Natural killer cell (primary cell): ENCODE measurements at places on chromosomes 6 and 20. TPM values are rescaled to one million over a fixed set of nuclear protein-coding genes. Genes with fewer than 3 reads are reported as not detected.

- H3K27me3 ChIP-seq, result no peaks in the 10 kb centered on the region
- no peak overlapping the region for H3K4me3 ChIP-seq
- H3K27ac ChIP-seq, result no peak overlapping the region
- H3K4me1 ChIP-seq, result peaks cover 9% of the 10 kb centered on the region
These were observed 240.5 kb downstream of the FARS2 start for GRCh38 chr6:5501837-5502236.

DNA sequence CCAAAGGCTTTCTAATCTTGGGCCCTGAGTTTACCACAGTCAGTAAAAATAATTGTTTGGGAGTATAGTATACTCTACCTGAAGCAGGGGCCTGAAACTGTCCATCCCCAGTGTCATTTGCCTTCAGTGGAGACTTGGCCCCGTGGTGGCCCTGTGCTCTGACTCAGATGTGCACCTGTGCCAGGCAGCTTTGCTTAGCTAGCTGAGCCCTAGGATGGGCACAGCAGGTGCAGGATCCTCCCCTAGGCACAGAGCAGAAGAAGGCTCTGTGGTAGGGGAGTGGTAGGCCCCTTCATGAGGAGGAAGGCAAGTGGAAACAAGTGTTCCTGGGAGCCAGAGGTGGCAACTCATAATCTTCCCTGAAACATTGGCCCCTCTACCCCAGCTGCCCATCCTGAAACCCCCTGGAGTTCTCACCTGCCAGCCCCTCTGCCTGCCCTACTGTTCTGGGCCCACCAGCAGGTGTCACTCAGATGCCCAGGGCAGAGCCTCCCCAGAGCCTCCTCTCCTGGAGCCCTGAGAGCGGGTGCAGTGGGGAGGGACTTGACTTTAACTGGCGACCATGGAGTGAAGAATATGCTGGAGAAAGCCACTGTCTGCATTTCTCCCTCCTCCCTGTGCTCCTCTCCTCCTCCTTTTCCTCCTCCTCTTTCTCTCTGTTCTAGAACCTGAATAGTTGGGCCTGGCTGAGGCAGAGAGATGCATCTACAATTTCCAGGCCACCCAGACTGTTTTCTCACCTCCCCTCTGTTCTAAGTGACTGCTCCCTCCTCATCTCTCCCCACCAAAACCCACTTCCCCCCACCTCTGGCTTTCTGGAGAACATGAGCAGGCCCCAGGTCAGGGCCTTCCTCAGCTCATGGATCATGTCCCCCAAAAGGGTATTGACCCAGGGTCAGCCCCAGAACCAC, 2.9 kb downstream of the CPNE5 start:
- DNase-seq, result no peak
- peaks cover 29% of the 10 kb centered on the region for H3K27me3 ChIP-seq
- no peak overlapping the region for H3K4me3 ChIP-seq

DNA sequence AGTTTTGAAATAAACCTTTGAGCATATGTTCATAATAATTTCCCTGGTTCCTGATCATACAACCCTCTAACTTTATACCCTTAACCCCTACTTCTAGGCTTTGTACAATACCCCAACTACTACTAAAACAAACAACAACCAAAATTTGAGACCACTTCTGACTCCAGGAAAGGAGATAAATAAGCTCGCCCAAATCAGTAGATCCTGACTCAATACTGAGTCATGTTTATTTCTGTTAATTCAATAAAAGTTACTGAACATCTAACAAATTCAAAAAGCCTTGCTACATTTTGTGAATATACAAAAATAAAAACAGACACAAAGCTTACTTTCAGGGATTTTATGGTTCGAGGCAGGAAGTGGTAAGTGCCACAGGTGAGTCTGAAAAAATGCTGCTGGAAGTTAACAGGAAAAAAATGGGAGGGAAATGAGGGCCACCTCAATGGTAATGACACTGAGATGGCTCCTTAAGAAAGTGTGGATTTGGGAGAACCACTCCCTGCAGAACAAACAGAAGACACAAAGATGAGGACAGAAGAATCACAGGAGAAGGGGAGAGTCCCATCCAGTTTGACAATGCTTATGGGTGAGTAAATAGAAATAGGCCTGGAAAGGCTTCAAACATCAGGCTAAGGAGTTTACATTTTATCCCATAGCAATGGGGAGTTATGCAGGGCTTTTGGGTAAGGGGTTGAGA, 63.4 kb downstream of the DST start:
- H3K4me3 ChIP-seq, result no peak overlapping the region
- no peak overlapping the region for H3K27ac ChIP-seq
- no peaks in the 10 kb centered on the region for H3K27me3 ChIP-seq
- no peaks in the 10 kb centered on the region for H3K36me3 ChIP-seq
- no peaks in the 10 kb centered on the region for H3K4me1 ChIP-seq

DNA sequence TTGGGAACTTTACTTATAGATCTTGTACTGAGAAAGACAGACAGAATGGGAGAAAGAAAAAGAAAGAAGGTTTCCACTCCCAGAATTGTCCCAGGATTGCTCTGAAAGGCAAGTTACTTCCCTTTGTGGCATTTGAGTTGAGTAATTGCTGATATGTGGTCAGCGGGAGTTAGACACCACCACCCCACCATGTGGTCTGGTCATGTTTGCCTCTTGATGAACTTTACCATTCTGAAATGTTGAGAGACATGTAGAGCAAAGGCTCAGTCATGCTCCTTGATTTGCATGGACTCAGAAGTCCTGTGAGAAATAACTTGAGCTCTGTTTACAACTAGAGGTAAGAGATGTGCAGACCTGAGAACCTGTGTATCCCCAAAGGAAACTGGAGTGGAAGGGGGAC, 17.1 kb downstream of the TCF21 start:
- no peak overlapping the region for H3K4me3 ChIP-seq
- peaks cover 19% of the 10 kb centered on the region for H3K27me3 ChIP-seq
- no peaks in the 10 kb centered on the region for H3K36me3 ChIP-seq
- no peak overlapping the region for H3K27ac ChIP-seq

GRCh38 chr20:37423545-37423944, 77.6 kb downstream of the SRC start:
- no peak for DNase-seq
- H3K27ac ChIP-seq, result no peak overlapping the region
- H3K27me3 ChIP-seq, result peaks cover 5% of the 10 kb centered on the region

- peaks cover 40% of the 10 kb centered on the region for H3K4me1 ChIP-seq
- no peaks in the 10 kb centered on the region for H3K36me3 ChIP-seq
- DNase-seq, result peak; percentile 18
- H3K27me3 ChIP-seq, result no peaks in the 10 kb centered on the region
These were observed 15.1 kb downstream of the E2F3 start for GRCh38 chr6:20416567-20417345.

GRCh38 chr6:43196337-43196736, 14.3 kb downstream of the CUL9 start:
- H3K27me3 ChIP-seq, result no peaks in the 10 kb centered on the region
- no peak overlapping the region for H3K27ac ChIP-seq
- no peak overlapping the region for H3K4me3 ChIP-seq
- DNase-seq, result no peak
- H3K4me1 ChIP-seq, result no peaks in the 10 kb centered on the region
- H3K36me3 ChIP-seq, result peaks cover 47% of the 10 kb centered on the region

DNA sequence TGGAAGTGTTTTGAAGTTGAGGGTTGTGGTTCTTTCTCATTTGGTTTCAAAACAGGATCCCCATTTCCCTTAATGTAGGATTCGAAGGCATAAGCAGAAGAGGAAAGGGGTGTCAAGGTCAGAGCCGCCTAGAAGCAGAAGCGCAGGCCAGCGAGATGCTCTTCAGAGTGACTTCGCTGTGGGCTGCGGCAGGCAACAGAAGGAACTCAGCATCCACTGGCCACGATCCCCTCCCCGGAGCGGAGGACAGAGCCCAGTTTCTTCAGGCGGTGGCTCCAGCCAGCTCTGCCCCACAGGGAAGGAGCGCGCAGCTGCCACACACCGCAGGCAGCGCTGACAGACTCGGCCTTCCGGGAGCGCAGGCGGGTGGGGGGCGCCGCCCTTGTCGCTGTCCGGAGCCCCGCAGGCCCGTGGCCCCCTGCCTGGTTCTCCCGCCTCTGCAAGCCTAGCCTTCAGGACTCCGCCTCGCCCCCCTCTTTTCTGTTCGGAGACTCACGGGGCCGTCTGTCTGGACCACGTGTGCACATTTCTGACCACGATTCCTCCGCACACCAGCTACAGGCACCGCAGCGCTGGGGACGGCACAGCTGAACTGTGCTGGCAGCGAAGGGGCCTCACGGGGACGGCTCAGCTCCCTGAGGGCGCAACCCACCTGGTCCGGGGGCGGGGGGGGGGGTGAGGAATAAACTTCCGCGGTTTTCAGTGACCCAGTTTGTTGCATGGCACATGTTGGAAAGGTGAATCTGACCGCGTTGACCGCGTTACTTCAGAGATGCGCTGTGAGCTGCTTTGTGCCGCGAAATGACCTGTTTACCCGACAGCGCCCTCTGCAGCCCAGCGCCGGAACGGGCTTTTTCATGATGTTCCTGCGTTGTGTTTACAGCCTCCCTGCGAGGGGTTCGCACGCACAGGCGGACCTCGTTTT, 26.1 kb downstream of the TTLL2 start:
- H3K27ac ChIP-seq, result no peak overlapping the region
- H3K27me3 ChIP-seq, result peaks cover 2% of the 10 kb centered on the region
- peaks cover 15% of the 10 kb centered on the region for H3K4me1 ChIP-seq
- DNase-seq, result peak; percentile 59
- H3K4me3 ChIP-seq, result peak overlapping the region; percentile 22
- H3K36me3 ChIP-seq, result no peaks in the 10 kb centered on the region

DNA sequence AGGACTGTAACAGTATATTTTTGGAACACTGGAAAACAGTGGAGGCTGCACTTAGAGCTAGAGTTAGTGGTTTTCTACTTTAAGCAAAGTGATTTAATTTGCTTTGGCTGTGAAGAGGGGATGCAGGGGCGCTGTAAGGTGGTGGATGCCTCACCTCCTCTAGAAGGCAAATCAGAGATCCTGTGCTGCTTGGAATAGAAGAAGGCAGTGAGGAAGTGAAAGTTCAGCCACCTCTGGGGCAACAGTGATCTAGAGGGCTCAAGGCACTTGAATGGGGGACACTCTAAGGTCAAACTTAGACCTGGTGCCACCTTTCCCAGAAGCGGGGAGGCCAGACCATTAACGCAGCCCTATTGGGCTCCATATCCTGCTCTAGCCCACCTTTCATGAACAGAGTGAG, 19.0 kb upstream of the SNRPB2 start:
- peaks cover 12% of the 10 kb centered on the region for H3K4me1 ChIP-seq
- no peaks in the 10 kb centered on the region for H3K36me3 ChIP-seq
- no peak overlapping the region for H3K27ac ChIP-seq
- no peaks in the 10 kb centered on the region for H3K27me3 ChIP-seq
- H3K4me3 ChIP-seq, result no peak overlapping the region
- DNase-seq, result no peak

- H3K27ac ChIP-seq, result no peak overlapping the region
- no peak for DNase-seq
- H3K36me3 ChIP-seq, result no peaks in the 10 kb centered on the region
- no peaks in the 10 kb centered on the region for H3K27me3 ChIP-seq
These were observed 24.8 kb upstream of the MYT1 start for GRCh38 chr20:64139199-64140060.

- H3K27ac ChIP-seq, result no peak overlapping the region
- no peaks in the 10 kb centered on the region for H3K36me3 ChIP-seq
- H3K27me3 ChIP-seq, result no peaks in the 10 kb centered on the region
- H3K4me1 ChIP-seq, result no peaks in the 10 kb centered on the region
These were observed 13.7 kb upstream of the STXBP5 start for GRCh38 chr6:147190556-147190955.

- H3K36me3 ChIP-seq, result no peaks in the 10 kb centered on the region
- H3K27ac ChIP-seq, result no peak overlapping the region
- H3K27me3 ChIP-seq, result peaks cover 16% of the 10 kb centered on the region
- no peak for DNase-seq
These were observed 6.2 kb downstream of the GRIK2 start for GRCh38 chr6:101399616-101400162.

DNA sequence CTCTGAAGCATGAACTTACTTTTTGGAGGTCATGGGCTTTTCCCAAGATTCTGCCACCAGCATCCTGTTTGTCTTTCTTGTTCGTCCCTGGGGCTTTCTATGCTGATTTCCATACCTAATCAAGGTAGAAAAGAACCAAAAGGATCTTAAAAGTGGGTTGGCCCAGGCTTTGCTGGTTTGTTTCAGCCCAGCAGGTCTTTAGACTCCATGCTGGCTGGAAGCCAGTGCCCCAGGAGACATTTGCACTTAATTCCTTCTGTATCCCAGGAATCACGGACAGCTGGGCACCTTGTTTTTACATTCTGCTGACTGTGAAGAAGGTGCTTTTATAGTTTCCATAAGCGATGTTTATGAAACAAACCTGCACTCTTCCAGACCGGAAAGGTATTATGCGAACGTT, 195.9 kb downstream of the CDH4 start:
- no peaks in the 10 kb centered on the region for H3K36me3 ChIP-seq
- no peak overlapping the region for H3K4me3 ChIP-seq
- H3K4me1 ChIP-seq, result no peaks in the 10 kb centered on the region
- H3K27ac ChIP-seq, result no peak overlapping the region
- no peak for DNase-seq

GRCh38 chr6:33786736-33787135, 2.2 kb downstream of the LEMD2 start:
- DNase-seq, result no peak
- H3K36me3 ChIP-seq, result peaks cover 45% of the 10 kb centered on the region
- no peak overlapping the region for H3K4me3 ChIP-seq
- H3K4me1 ChIP-seq, result peaks cover 35% of the 10 kb centered on the region
- no peaks in the 10 kb centered on the region for H3K27me3 ChIP-seq

- H3K4me3 ChIP-seq, result no peak overlapping the region
- no peaks in the 10 kb centered on the region for H3K36me3 ChIP-seq
- H3K27me3 ChIP-seq, result peaks cover 3% of the 10 kb centered on the region
- H3K27ac ChIP-seq, result no peak overlapping the region
- DNase-seq, result no peak
These were observed 123.1 kb downstream of the VEGFA start for GRCh38 chr6:43893073-43893472.

GRCh38 chr6:43216200-43216599, 13.1 kb downstream of the DNPH1 start:
- H3K36me3 ChIP-seq, result peaks cover 24% of the 10 kb centered on the region
- H3K27ac ChIP-seq, result no peak overlapping the region
- no peaks in the 10 kb centered on the region for H3K27me3 ChIP-seq
- DNase-seq, result no peak
- no peaks in the 10 kb centered on the region for H3K4me1 ChIP-seq

- DNase-seq, result no peak
- no peaks in the 10 kb centered on the region for H3K36me3 ChIP-seq
- H3K27me3 ChIP-seq, result no peaks in the 10 kb centered on the region
- no peak overlapping the region for H3K27ac ChIP-seq
- no peak overlapping the region for H3K4me3 ChIP-seq
These were observed 18.7 kb upstream of the NRSN1 start for GRCh38 chr6:24107294-24107693.

HTR1E gene
- total RNA-seq, result not detected

TP53TG5 gene
- total RNA-seq, result not detected

KAT14 gene
- total RNA-seq, result 10.9 TPM

CD24 gene
- 0.77 TPM for total RNA-seq

SNPH gene
- 5.9 TPM for total RNA-seq
